ENCODE measurements at places on chromosomes 2 and 18.

DNA sequence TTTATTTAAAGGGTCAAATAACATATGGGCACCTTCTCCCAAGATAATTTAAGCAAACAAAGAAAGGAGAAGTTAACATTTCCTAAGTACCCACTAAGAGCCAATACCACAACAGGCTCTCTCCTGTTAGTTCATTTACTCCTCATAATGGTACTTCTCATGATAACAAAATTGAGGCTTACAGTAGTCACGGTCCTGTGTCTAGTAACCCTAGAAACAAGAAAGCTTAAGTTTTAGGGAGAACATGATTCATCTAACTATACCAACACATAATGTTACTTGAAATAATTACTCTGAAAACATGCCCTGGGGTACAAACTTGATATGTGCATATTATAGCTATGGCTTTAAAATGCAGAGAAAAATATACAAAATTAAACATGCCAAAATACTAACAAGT lies 19.8 kb downstream of the IWS1 start:
- DNase-seq = no peak

DNA sequence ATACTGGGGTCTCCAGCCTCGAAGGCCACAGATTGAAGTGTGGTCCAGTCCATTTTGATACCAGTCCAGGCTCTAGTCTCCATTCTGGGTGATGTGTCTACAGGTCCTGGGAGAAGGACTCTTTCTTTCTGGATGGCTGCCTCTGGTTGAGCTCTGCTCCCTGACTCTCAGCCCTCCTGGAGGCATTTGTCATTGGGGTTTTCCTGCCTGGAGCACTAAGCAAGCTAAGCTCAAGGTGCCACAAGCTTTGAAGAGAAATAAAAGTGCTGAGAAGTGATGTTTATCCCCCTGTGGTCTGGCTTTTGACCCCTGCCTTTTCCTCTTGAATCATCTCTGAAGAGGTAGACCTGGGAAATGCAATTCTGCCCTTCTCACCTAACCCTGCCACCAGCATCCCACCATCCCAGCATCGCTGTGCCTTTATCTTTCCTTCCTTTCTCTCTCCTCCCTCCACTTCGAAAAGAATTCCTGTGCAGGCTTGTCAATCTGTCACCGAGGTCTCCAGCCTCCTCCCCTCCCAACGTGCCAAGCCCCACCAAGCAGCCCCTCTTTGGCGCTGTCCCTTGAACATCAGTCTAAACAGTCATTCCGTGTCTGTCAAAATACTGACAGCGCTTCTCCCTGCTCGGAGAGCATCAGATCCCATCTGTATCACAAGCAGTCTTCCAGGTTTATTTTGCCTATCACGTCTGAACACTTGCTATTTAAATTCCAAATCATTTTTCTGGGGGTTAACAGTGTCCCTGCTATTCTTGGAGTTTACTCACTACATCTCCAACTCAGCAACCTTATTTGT lies 334.6 kb upstream of the SLC14A2 start:
- no peak for DNase-seq

DNA sequence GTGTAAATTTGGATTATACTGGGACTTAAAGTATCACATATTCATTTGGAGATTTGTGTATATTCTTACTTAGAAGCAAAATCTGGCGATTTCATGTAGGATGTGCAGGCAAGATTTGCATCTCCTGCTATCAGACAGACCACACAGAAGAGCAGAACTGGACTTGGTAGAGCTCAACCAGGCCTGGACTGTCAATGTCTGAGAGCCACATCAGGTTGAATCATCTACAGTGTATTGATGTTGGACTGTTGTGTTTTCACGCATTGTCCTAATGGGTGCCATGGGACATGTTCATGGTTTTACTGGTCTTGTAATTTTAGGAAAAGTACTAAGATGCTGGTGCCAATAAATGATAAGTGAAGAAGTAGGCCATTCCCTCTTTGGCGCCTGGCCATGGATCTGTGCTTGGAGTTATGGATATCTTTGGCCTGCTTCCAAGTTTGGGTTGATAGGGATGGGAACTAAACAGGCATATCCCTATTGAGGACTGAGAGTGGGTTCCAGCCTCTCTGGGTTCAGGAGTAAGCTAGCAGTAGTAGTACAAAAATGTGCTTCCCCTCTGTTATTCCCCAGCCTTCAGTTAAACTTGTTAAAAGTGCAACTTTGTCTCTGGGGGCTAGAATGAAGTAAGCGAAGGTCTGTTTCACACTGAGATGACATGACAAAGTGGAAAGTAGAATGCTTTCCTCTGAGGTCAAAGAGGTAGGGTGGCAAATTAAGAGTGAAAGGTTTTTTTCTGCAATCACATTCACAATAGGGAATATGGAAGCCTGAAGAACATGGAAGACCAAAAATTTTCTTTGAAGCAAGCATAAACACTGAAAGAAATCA lies 49.2 kb upstream of the NEMP2 start:
- DNase-seq = no peak

- DNase-seq = no peak
Observed at GRCh38 chr2:235734688-235735231, 240.9 kb downstream of the AGAP1 start.

DNA sequence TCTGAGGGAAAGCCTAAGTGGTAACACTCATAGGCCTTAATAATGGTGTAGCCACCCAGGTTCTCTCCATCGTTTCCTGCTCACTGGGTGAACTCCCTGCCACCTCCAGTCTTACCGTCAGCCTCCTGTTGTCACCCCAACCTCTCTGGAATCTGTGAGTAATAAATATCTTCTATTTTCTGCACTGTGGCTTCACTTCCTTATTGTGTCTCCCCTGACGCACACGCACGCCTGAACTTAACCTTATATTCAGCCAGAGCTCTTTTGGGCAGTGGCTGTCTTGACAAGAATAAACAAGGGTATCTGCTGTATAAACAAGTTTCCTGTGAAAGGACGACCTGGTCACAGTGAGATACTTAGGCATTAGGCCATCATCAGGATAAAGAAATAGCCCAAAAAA lies 467.2 kb downstream of the SPAG16 start:
- no peak for DNase-seq

GRCh38 chr2:190210471-190210870 lies 109.2 kb downstream of the HIBCH start:
- no peak for DNase-seq
